ENCODE measurements at places on chromosomes 16 and 17.

GRCh38 chr16:65312795-65313194 is 190.9 kb upstream of the CDH11 start:
- DNase-seq, result no peak

DNA sequence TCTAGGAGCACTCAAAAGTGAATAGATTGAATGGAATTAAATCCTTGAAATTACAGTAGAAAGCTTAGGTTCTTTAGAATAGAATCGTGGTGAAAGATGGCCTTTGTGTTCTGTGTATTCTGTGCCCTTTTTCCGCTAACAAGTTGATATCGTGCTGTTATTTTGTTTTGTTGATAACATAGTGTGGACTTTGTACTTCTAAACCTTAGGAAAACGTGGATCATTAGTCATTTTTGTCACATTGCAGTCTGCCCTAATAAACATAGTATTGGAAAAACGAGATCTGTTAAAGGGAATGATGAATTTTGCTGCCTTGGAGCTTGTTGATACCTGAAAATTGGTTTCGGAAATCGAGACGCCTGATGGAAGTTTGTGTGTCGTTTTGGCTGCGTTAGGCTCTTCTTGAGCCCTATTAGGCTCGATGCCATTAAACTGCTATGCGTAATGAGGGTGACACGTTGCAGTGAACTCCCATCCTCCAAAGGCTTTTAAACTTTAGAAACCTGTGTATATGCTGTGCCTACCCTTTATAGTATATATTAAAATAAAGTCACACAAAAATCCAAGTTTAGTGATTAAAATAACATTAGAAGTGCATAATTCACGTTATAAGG is 145.7 kb downstream of the PRKCA start:
- no peak for DNase-seq

DNA sequence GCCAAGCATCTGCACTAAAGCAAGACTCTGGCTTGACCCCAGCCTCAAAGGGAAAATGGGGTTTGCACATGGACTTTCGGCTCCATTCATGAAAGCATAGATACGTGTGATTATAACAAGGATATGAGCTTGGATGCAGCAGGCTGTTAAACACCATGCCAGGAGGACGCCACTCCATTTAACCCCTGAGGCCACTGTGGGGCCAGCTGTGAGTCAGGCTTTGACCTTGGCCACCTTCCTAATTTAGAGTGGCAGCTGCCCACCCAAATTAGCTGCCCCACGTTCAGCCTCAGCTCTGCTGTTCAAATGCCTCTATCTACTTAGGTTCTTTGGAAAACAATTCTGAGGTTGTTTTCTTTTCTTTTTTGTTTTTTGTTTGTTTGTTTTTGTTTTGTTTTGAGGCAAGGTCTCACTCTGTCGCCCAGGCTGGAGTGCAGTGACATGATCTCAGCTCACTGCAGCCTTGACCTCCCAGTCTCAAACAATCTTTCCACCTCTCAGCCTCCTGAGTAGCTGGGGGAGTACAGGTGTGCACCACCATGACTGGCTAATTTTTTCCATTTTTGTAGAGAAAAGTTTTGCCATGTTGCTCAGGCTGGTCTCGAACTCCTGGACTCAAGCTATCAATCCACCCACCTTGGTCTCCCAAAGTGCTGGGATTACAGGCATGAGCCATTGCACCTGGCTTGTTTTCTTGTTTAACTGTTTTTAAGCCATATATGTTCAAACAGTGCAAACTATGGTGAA is 23.2 kb upstream of the KIFC3 start:
- DNase-seq, result no peak

DNA sequence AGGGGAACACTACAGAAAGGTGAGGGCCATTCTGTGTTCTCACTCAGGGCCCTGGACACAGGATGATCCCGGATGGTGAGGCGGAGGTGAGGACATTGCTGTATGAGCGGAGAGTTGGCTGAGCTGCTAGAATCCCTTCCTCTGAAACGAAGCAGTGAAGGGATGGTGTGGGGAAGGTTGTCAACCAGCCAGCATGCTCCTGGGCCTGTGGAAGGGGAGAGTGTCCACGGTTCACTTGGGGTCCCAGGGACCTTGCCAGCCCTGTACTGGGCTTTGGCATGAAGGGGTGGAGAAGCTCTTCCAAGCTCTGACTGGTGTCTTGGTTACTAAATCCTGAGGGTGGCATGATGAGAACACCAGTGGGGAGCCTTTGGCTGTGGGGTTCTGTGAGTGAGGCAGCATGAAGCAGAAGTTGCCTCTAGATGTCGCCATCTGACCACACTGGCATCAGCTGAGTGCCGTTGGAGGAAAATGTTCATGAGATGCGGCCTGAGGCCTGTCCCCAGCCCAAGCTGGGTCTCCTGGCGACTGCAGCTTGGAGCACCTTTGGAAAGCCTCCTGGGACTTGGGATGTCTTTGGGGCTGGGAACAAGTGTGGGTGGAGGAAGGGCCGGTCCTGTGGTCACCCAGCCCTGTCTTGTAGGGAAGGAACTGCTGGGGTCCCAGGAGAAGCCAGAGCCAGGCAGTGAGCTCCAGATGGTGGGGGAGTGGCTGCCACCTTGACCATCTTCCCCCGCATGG is 14.8 kb downstream of the PDP2 start:
- DNase-seq, result peak; percentile 55

- no peak for DNase-seq
These were observed 28.3 kb downstream of the MSI2 start for GRCh38 chr17:57284583-57284982.

- no peak for DNase-seq
These were observed 16.8 kb upstream of the PMP22 start for GRCh38 chr17:15281909-15282308.

GRCh38 chr16:70743791-70744190 is 57.2 kb downstream of the VAC14 start:
- no peak for DNase-seq

GRCh38 chr17:83152745-83153611 is 73.6 kb downstream of the METRNL start:
- DNase-seq, result no peak

DNA sequence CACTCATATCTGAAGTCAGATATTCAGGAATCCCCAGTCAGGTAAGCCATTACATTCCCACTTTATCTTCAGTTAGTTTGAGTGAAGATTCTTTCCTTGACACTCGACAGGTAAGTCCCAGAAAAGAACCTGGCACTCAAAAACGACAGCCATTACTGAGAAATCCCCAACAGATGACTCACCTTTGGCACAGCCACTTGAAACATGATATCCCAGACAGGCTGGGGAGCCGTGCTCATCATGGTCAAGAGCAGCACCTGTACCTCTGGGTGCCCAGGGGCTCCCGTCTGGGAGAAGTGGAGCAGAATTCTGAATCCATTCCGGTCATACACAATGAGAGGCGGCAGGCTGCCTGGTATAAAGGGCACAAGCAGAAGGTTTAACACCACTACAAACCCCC is 16.8 kb upstream of the COG7 start:
- no peak for DNase-seq

- DNase-seq, result peak; percentile 73
These were observed 207.3 kb downstream of the CCDC182 start for GRCh38 chr17:57537524-57538410.

DNA sequence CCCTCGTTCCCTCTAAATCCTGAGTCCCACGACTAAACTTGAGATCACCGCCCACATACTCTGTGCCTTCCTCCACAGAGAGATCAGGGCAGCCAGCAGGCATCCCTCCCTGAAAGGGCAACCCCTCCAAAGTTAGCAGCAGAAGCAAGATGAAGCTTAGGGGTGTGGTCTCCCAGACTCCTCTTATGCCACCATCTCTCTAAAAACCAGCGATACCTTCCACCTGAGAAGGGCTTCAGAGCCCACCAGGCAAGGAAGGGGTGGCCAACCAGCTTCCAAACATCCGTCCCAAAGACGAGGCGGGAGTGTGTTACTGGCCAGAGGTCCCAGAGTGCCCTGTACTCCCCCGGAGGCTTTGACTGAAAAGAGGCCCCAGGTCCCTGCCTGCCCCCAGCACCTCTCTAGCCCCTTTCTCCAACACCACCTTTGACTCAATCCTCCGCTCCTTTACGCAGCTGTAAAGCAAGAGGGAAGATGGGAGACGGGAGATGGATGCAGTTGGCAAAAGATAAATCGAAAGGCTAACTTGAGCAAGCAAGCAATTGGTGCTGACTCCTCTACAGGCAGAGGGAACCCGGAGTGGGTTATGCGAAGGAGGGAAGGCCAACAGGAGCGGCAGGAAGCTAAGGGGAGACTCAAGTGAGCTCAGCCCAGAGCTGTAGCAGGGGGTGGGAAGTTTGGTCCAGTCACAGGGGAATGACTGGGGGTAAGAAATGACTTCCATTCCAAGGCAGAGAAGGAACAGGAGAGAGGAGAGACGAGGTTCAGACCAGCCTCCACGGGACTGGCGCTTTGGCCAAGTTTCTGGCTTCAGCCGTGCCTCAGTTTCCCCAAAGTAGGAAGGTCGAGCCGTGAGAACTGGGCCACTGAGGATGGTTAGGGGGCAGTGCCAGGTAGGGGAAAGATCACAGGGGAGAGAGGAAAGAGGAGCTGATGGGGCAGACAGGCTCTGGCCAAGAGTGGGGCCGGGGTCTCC is 1.0 kb downstream of the ST3GAL2 start:
- no peak for DNase-seq

DNA sequence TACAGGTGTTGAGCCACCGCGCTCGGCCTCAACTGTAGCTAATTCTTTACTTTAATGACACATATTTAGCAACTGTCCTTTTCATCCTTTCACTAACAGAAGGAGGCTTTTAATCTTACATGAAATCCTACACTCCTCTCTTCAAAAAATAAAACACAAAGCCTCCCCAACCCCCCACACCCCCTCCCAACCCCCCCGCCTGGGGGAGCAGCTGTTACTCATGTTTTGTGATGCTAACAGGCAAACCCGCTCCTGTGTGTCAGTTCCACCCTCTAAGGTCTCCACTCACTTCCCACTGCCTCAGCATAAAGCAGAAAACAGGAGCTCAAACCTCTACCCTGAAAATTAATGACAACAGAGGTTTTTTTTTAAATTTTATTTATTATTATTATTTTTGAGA is 55.4 kb upstream of the SLC25A19 start:
- DNase-seq, result peak; percentile 29

DNA sequence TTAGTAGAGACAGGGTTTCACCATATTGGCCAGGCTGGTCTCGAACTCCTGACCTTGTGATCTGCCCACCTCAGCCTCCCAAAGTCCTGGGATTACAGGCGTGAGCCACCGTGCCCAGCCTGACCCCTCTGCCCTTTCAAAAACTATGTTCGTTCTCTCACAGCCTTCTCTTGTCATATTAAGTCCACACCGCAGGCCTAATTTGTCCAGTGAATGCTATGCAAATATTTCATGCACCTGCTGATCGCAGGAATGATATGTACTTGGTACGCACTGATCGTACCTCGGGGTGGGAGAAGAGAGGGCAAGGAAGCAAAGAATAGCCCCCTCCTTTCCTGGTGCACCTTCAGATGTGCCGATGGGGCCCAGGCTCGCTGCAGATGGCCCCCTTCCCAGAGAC is 3.0 kb upstream of the BIRC5 start:
- DNase-seq, result no peak
